ENCODE measurements at places on chromosomes 6 and 20.

GRCh38 chr6:111417181-111417585 lies 65.8 kb downstream of the REV3L start:
- DNase-seq: no peak

- DNase-seq: no peak
Observed at GRCh38 chr6:106922626-106923025, 51.9 kb downstream of the CD24 start.

GRCh38 chr20:62772619-62772989 lies 23.7 kb upstream of the MRGBP start:
- DNase-seq: no peak

DNA sequence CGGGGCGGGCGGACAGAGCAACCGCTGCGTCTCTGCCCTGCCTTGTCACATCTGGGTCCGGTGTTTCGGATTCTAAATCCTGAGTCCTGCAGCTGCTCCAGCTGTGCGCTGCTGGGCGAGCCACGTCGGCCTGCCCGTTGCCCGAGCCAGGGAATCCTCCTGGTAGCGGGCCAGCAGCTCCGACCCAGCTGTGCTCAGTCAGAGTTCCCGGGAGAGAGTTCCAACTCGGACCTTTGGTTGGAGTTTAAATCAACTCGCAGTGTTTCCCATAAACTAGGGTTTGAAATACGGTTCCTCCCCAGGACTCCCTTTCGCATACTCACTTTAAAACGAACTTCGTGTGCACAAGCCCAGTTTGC lies 315 bp upstream of the PDE10A start:
- peak; percentile 52 for DNase-seq

DNA sequence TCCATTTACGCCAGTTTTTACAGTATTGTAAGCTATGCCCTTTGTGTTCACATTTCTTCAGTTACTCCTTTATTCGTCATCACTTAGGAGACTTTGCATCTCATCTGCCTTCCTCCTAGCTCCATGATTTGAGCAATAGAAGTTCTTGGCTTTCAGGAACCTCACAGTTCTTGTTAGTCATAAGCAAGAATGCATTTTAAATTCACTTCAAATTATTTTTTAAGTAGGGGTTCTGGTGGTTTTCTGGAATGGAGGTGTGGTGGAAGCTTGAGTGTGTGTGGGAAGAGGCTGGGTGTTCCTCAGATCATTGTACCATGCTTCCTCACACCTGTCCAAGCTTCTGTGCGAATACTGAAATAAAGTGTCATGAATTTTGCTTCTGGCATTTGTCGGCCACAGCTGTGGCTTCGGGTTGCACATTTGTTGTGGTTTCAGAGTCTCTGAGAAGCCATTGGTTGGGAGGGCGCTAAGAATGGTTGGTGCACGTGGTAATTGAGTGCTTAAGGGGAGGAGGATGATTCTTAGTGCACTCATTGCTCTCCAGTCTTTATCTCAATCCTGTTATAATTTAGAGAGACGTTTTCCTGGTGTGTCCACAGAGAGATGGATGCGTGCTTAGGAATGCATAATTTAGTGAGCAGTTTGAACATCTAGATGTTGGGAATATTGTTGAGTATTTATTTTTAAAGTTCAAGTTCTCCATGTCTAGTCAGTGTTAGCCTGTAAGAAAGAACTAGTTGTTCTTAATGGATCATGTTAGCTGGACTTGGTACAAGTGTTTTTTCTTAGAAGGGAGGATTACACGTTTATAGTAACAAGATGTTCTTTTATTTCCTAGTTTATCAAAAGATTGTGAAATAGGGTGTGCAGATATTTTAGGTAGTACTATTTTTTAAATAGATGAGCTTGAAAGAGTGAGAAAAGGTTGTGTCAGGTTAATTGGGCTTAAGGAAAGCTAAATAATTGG lies 31.9 kb downstream of the FOXO3 start:
- DNase-seq: no peak

DNA sequence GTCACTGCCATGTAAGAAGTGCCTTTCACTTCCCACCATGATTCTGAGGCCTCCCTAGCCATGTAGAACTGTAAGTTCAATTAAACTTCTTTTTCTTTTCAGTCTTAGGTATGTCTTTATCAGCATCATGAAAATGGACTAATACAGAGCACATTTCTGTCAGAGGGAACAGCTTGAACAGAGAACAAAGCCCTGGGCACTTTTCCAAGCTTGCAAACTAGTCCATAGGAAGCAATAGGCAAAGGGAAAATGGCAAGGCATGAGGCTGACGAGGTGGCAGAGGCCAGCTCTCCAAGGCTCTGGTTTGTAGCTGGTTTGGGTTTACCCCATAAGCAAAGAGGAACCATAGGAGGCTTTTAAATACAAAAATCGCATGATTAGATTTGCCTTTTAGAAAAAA lies 185.1 kb upstream of the HDDC2 start:
- DNase-seq: no peak

DNA sequence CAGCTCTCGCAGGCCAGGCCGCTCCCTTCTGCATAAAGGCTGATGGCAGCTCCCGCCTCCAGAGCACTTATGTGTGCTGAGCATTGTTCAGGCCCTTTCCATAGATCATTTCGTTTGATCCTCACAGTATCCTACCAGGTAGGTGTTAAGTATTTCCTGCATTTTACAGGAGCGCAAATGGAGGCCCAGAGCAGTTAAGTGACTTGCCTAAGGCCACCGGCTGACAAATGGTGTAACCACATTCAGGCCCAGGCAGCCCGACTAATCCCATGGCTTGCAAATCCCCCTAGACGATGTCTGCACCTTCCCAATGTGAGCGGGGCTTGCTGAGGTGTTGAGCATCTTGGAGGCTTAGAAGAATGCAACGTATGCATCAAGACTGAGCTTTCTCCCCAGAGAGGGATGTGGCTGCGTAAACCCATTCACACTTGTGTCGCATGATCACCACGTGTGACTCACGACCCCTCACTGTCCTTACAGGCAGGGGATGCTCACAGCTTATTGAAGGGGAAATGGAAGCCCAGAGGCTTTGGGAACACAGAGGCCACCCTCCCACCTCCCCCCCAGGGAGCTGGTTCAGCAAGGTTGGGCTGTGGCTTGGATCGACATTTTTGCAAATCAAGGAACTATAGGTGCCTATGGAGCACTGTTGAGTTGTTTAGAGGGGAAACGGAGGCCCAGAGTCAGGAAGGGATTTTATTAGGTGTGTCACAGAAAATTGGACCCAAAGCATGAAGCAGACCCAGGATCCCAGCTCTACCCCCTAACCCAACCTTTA lies 7.0 kb downstream of the BPIFB2 start:
- no peak for DNase-seq

DNA sequence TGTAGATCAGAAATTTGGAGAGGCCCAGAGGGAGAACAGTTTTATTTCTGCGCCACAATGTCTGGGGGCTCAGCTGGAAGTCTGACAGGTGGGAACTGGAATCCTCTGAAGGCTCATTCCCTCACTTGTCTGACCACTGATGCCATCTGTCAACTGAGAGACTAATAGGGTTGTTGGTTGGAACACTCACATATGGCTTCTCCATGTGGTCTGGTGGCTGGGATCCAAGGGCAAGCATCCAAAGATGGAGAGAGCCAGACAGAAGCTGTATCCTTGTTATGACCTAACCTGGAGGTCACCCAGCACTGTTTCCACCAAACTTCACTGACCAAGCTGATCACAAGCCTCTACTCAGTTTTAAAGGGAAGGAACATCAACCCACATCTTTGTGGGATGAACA lies 117.9 kb upstream of the AKAP12 start:
- DNase-seq: no peak
